ENCODE measurements at places on chromosomes 1 and 21.

DNA sequence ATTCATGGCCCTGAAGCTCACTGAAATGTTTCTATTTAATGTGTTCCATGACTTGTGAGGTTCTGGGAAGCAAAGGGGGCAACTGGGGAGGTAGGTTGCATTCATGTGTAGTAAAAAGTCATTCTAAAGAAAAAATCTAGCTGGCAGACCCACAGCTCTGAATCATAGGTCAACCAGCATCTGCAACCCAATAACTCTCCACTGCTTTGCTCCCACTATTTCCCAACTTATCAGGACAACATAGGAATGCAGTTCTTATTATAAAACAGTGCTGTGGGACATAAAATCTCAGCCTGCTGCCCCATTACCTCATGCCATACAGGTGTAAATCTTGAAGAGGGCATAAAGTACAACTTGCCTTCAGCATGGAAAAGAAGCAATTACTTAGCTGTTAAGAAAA lies 576.1 kb upstream of the PTBP2 start:
- DNase-seq: no peak

- no peak for DNase-seq
Observed at GRCh38 chr1:228417483-228418203, 982 bp upstream of the TRIM17 start.

DNA sequence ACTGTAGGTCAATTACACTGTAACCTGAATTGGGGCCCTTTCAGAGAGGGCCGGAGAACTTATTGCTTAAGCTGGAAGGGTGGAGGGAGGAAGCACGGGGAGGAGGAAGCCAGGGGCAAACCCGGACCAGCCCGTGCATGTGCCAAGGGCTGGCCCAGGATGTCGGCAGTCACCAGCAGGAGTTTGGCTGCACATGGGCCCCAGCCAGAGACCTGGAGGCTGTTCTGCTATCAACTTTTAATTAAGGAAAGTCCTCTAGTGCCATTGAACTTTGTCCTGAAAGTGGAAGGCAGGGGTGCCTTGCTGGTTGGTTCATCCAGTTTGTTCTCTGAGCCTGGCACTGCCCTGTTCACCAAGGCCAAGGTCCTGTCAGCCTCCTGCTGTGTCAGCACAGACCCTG lies 200.8 kb upstream of the VAMP3 start:
- no peak for DNase-seq

GRCh38 chr1:48236716-48237470 lies 14.4 kb downstream of the SLC5A9 start:
- peak; percentile 48 for DNase-seq

DNA sequence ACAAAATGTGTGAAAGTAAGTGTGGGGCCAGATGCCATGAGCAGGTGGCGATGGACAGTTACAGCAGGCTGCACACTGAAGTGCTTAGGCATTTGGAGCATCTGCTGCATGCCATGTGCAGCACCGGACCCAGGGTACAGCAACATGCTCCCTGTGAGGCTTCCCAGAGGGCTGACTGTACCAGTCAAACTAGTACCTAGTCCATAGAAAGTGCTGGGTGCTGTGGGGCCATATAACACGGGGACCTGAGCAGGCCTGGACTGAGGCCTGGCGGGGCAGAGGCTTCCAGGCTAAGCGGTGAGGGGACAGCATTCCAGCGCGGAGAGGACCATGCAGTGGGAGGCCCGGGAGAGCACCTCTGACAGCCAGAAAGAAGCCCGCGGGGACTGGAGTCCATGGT lies 29.9 kb upstream of the PKP1 start:
- no peak for DNase-seq

- DNase-seq: no peak
Observed at GRCh38 chr1:64323054-64323453, 119.6 kb downstream of the UBE2U start.

DNA sequence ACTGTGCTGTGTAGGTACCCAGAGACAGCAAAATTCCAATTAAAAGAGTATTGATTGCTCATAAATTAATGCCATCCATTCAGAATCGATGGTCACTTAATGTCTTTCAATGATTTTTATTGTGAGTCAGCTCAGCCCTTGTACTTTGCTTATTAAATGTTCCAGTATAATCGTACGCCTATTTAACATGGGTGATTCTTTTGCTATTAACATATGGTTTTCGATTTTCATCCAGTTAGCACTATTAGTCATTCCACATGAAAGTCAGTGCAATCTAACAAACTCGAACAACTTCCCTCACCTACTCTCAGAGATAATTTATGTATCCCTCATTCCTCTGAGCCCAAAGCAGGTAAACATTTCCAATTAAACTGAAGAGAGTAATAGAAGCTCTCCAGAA lies 109.6 kb upstream of the APP start:
- DNase-seq: peak; percentile 44

- peak; percentile 24 for DNase-seq
Observed at GRCh38 chr1:79955966-79956365, 949.4 kb upstream of the ADGRL4 start.

DNA sequence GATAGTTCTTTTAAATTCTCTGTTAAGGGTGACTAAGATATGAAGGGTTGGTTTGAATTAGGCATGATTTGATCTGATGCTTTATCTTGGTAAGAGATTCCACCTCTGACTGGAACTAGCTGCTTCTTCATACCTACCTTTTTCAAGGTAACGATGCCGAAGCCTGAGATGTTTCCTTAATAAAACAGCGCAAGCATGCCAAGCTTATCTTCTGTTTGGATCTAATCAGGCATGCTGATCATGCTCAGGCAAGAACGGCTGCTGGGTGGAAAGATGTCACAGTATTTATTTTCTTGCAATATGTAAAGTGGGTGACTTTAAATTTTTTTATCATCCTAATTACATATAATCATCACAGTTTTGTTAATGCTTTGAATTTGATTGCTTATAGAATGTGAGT lies 148.7 kb downstream of the ADGRL2 start:
- no peak for DNase-seq

DNA sequence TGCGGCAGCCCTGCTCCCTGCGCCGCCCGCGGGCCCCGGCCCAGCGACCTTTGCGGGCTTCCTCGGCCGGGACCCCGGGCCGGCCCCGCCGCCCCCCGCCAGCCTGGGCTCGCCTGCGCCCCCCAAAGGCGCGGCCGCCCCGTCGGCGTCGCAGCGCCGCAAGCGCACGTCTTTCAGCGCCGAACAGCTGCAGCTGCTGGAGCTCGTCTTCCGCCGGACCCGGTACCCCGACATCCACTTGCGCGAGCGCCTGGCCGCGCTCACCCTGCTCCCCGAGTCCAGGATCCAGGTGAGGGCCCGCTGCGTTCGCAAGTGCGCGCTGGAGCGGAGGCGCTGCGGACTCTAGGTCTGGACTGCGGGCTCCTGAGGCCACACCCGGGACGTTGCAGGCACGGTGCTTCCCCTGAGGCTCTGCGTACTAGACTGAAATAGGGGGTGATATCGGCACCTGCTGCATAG lies 351 bp downstream of the MIXL1 start:
- DNase-seq: peak; percentile 59

DNA sequence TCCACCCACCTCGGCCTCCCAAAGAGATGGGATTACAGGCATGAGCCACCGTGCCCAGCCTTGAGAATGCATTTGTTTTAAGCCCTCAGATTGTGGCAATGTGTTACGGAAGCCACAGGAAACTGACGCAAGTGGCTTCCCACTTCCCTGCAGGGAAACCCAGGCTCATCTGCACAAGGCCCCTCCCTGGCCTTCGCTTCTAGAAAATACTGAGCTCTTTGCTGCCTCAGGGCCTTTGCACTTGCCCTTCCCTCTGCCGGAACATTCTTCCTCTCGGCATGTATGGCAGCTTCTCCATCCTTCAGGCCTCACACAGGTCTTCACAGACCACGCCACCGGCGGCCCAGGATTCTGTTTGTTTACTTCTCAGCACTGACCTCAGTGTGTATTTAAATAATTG lies 137.0 kb upstream of the TMEM51 start:
- no peak for DNase-seq

GRCh38 chr1:17192394-17193221 lies 12.3 kb upstream of the PADI1 start:
- no peak for DNase-seq

DNA sequence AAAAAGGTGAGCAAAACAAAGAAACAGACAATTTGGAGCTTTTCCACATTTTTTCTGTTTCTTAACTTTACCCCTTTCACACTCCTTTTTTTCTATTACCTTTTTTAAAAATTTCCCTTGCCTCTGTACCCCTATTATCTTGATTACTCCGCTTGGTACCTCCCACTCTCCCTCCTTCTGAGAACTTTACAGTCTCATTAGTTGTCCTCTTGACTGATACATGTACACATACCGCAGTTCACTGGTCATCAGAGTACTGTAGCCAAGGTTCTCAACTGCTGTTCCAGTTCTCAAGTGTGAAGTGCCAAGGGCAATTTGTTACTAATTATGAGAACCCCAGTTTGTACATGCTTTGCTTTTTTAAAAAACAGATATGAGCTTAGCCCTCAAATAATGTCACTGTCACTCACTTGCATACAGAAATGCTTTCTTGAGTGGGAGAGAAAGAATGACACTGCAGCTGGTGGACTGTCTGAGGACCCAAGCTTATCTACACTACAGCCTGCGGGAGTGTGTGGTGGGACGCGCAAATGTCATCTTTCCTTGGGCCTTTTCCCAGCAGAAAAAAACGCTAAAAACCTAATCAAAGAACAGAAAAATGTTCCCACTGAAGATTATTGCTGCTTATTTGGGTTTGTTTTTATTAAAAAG lies 160.8 kb downstream of the DISP1 start:
- DNase-seq: no peak

DNA sequence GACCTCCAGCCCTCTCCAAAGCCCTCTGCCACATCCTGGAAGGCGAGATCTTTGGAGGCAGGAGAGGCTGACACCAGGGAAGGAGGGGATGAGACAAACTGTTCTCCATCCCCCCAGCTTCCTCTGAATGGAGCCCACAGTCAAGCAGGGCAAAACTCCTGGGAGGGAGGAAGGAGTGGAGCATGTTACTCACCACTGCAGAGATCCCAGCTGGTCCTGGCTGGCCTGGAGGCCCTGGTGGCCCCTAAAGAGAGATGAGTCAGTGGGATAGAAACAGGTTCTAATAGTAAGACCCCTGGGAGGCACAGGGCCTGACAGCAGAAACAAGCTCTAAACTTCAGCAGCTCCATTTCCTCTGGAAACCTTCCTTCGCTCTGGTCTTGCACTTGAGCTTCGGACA lies 14.0 kb upstream of the PEF1 start:
- DNase-seq: no peak

DNA sequence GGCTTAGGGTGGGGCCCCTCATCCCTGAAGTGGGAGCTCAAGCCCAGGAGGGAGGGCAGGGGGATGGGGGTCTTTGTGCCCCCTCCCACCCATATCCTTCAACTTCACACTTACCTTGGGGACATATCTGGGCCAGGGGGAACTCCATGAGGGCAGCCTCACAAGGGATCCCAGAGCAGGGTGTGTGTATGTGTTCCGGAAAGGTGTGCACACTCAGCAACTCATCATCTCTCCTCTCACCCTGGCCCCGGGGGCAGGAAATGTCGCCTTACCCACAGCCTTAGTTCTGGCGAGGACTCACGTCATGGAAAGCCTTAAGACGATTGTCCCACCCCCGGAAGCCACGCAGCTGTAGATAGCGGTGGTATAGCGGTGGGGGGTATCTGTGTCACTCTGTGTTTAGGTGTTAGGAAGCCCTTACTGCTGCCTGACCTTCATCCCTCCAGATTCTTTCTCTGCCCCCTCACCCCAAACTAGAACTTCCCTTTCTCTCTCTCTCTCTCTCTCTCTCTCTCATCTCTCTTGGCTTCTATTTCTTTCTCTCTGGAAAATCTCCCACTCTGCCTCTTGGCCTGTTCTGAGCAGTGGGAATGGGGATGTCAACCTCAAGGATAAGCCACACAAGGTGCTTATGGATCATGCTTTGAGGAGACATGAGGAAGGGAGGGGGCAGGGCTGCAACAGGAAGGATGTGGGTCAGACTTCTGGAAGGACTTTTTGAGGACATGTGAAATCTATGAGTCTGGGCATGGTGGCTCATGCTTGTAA lies at the start of gene SH2D2A:
Gene SH2D2A, minus strand, starts transcription at position 288 of the 768 bp plus-strand sequence. Its CDS starts 140 bp downstream, at position 148.
- DNase-seq: peak; percentile 67

GRCh38 chr1:106534612-106535011 lies 521.9 kb upstream of the PRMT6 start:
- DNase-seq: no peak

DNA sequence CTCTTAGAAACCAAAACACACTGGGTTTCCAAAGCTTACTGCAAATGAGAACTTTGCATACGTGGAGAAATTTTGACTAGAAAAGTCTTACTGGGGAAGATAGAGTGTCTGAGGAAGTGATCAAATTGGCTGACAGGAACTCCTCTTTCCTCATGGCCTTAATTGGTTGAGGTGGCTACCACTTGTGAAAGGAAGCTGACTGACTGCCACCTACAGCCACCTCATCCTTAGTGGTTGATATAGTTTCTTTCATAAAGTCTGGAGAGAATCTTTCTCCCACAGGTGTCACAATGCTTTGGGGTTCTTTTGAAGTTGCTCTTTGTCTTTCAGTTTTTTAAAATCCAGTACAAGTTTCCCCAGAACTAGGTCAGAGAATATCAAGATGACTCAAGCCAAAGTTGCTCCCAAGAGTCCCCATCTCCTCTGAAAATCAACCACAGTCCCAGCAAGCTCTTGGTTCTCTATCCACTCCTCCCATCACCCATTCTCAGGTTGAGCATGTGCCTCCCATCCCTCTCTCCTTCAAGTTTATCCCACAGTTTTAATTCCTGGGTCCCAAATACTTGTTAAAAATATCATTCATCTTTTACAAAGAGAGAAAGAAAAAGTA lies 43.3 kb downstream of the GPR88 start:
- DNase-seq: no peak

- no peak for DNase-seq
Observed at GRCh38 chr1:69120817-69121216, 446.9 kb upstream of the LRRC7 start.

- DNase-seq: no peak
Observed at GRCh38 chr1:22327411-22327810, 124.2 kb upstream of the ZBTB40 start.

DNA sequence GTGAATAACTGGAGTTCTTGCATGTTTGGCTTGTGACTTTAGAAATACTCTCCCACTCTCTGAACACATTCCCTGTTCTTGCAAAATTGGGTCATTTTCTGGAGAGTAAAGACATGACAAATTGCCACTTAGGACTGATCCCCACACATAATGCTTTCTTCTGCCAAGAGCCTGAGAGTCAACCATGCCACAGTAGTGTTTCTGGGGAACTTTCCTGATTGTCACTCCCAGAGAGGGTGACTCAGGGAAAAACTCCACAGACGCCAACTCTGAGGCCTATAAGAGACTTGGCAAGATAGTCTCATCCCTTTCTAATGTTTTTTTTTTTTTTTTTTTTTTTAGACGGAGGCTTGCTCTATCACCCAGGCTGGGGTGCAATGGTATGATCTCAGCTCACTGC lies 157.8 kb downstream of the ATG4C start:
- peak; percentile 8 for DNase-seq

DNA sequence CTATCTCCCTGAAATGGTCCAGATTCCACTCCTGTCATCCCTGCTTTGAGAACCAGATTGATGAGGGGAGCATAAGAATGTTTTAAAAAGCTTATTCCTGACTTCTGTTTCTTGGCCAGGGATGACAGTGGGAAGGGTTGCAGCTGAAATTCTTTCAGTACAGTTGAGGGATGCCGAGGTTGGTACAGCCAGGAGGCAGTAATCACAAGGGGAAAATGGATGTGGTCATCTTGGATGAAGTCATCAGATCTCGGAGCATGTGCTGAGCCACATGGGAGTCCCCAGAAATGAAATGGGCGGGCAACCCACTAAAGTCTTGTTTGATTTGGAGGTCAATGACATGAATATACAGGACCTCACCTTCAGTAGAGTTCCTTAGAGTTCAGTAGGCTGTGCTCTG lies 18.7 kb upstream of the PLA2G2E start:
- DNase-seq: no peak
